ENCODE measurements at places on chromosomes 4 and X.
A peak's percentile ranks its signal among the peaks of the same experiment; 100 is the strongest.

- DNase-seq = peak; percentile 50
Measured at GRCh38 chrX:124098089-124098488, 136.6 kb downstream of the STAG2 start.

DNA sequence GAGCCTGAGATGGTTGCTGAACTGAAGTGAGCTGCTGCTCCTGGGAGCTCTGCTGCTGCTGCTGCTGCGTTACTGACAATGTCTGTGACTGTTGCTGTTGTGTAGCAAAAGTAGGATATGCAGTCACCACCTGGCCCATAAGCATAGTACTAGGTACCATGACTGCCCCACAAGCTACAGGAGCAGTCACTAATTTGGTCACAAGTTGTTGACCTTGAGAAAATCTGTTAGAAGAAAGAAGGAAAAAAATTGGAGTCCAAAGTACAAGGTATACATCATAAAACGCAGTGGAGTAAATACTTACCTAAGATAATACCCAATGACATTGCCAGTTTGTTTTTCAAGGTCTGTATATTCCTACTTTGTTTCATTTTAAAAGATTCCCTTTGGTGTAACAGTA is 42.6 kb downstream of the TMEM165 start:
- no peak for DNase-seq

- no peak for DNase-seq
Measured at GRCh38 chrX:20037186-20037585, 46.3 kb upstream of the BCLAF3 start.

GRCh38 chr4:15368856-15369255 is 59.0 kb upstream of the C1QTNF7 start:
- DNase-seq = no peak

DNA sequence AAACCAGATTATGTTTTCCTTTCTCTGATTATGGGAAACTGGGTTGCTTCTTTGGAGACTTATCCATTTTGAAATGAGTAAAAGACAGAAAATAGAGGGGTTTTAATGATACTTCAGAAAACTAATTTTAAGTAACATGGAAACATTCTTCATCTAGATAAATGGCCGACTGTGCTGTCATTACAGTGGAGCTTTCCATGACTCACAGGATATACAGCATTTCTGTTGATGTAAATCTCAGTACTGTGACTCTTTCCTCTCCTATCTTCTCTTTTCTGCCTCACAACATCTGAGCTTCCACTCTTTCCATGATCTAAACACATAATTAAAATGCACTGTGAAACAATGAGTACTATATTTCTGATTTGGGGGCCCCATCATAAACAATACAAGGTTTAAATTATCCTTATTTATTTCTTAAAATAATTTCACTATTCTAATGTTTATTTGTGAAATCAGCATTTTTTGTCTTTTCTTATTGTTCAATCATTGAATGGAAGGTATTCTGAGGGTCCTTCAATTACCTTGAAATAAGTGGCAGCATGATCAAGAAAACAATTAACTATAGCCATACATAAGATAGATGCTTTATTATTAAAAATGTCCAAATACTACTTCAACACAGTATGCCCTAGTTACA is 19.3 kb downstream of the SEC24D start:
- DNase-seq = no peak

GRCh38 chrX:55057675-55058249 is 17.1 kb upstream of the PAGE2B start:
- peak; percentile 45 for DNase-seq

DNA sequence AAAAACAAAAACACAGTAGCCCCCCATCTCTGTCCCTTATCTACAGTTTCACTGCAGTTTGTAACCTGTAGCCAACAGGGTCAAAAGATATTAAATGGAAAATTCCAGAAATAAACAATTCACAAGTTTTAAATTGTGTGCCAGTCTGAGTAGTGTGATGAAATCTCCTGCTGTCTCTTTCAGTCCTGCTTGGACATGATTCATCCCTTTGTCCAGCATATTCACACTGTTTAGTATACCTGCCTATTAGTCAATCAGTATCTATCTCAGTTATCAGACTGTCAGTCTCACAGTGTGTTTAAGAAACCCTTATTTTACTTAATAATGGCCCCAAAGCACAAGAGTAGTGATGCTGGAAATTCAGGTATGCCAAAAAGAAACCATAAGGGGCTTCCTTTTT is 21.9 kb downstream of the CNOT6L start:
- peak; percentile 72 for DNase-seq

- DNase-seq = no peak
Measured at GRCh38 chrX:20204351-20204750, 62.4 kb downstream of the RPS6KA3 start.

DNA sequence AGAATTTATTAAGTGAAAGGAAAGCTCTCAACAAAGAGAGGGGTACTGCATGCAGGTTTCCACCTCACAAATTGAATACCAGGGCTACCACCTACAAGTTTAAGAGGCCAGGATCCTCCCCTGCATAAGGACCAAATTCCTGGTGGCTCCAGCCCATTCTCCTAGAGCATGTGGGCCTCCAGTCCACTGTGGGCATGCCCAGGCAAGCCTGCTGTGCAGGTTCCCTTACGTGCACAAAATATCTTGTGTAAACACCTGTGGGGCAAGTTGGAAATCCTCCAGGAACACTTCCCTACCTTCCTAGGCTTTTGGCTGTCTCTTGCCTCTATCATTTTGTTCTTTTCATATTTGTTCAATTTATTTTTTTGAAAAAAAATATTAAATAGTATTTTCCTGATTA is 724.3 kb downstream of the ARAP2 start:
- DNase-seq = peak; percentile 1

DNA sequence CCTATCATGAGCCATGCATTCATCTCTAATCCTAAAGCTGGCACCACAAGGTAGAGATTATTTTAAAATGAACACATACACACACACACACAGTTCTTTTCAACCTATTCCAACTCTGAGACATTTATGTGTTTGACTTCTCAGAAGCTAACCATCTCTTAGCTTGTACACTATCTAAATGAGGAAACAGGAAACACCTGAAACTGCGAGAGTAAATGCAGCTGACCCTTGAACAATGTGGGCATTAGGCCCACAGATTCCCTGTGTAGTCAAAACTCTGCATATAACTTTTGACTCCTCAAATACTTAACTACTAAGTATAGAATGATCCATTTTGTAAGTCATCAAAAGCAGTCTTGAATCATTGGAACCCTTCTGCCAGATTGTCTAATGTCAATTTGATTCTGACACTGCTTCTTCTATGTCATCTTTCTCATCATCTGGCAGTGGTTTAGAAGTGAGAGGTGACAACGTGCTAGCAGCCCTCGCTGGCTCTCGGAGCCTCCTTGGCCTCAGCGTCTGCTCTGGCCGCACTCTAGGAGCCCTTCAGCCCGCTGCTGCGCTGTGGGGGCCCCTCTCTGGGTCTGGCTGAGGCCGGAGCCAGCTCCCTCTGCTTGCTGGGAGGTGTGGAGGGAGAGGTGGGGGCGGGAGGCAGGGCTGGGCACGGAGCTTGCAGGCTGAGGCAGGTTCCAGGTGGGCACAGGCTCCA is 21.4 kb upstream of the IL15 start:
- no peak for DNase-seq

DNA sequence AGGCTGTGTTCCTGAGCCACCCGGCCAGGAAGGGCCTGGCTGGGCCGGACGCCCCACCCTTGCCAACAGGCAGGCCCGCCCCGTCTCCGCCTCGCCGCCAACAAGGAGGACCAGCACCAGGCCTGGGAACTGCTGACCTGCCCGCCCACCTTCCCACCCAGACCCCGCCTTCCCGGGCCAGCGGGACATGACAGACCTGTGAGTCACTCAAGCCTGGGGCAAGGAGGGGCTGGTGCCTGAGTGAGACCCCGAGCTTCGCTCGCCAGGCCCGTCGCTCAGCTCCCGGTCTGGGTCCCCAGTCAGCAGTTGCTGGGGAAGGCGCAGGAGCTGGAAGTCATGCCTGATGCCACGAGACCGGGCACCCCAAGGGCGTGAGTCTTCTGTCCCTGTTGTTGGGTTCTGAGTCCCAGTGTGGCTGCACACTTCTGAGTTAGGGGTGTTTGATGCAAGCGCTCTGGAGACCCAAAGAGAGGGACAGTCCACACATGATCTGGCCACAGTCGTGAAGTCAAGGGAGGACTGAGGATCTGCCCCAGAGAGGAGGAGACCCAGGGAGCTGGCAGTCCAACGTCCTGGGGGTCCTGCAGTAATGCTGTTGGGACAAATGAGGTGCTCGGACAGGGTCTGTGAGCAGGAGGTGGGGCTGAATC is at the start of gene DNASE1L1:
Gene DNASE1L1 (minus strand): TSS at position 33 of the 650 bp plus-strand sequence. CDS start 3,686 bp downstream, outside the sequence.
- DNase-seq = peak; percentile 75

- DNase-seq = no peak
Measured at GRCh38 chr4:118898684-118899138, 10.1 kb downstream of the SYNPO2 start.

GRCh38 chr4:6566391-6567190 is 8.4 kb upstream of the MAN2B2 start:
- no peak for DNase-seq

DNA sequence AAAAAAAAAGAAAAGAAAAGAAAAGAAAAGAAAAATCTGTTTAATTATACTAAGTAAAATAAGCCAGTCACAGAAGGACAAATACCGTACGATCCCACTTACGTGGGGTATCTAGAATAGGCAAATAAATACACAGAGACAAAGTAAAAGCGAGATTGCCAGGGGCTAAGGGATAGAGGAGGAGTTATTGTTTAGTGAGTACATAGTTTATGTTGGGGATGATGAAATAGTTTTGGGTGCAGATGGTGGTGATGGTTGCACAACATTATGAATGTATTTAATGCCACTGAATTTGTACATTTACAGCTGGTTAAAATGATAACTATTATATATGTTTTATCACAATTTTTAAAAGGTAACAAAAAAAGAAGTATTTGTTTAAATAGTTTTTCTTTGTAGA is 7.1 kb downstream of the CA5B start:
- no peak for DNase-seq

DNA sequence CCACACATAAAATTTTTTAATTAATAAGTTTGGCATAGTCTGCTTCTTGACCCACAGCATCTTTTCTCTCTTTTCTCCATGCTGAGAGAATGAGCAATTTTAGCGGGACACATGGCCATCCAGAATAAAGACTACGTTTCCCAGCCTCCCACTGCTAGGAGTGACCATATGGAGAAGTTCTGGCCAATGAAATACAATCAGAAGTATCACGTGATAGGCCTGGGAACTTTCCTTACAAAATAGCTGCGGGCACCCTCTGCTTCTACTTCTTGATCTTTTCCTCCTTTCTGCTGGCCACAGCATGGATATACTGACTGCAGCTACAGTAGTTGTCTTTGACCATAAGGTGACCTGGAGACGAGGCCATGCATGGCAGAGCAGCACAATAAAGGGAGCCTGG is 348.0 kb downstream of the BCOR start:
- DNase-seq = no peak

DNA sequence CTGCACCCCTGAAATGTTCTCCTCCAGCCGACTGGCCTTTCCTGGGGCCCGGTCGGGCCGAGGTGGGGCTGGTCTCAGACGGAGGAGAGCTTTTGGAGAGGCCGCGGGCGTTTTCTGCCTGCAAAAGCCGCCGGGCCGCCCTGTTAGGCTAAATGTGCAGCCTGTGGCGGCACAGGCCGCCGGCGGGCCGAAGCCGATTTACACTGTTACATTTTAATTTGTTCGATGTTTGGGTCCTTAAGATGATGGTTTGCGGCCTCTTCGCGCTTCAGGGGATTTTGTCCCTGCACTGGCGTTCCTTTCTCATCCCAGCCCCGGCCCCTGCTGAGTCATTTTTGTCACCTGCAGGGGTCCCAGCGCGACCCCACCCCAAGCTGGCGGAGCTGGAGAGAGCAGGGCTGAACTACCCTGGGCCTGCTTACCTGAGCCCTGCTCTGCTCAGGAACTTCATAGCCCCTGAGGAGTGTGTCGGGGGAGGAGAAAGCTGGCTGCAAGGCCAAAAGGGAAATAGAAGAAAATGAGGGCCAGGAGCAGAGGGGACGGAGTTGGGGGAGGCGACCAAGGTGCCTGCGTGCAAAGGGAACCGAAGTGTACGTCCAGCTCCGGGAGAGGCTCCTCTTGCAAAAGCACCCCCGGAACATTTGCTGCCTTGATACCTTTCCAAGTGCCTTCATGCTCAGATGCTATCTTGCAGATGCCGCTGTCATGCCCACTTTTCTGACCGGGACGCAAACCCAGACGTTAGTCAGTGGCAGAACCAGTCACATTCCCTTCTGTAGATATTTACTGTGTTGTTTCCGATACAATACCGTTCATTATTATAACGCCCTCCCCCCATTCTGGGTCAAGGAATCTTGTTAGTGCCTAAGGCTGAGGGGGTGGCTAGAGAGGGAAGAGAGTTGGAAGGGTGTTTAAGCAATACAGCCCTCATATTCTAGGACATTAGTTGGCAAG is 977 bp upstream of the RBBP7 start:
- peak; percentile 6 for DNase-seq

- no peak for DNase-seq
Measured at GRCh38 chr4:69517674-69518073, 22.0 kb upstream of the UGT2B4 start.

GRCh38 chr4:3483471-3483921 is 20.4 kb downstream of the DOK7 start:
- DNase-seq = peak; percentile 73

DNA sequence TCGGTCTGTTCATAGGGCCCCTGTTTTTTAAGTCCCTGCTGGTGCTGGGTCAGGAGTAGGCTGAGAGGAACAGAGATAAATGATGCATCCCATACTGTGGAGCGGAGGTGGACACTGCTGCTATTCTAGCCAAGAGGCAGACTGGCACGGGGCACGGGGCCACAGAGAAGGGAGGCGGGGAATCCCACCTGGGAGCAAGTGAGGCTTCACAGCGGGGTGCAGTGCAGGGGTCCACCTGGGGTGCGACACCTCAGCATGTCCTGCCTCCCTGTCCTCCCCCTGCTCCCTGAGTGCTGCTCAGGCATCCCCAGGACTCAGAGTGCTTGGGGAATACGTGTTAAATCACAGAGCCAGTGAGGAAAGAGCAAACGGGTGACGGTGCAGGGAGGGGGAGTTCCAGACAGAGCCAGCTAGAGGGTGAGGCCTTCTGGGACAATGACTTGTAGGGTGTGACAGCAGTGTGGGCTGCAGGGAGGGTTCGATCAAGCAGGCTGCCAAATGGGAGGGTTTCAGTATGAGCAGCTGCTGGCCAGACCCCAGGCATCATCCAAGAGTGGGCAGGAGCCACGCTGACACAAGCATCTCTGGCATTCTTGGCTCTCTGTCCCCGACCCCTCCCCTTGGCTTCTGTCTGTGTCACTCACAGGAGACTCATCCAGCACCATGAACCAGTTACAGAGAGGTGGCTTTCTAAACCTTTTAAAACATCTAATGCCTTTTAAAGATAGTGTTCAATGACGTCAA is 13.7 kb upstream of the HTRA3 start:
- DNase-seq = peak; percentile 14

DNA sequence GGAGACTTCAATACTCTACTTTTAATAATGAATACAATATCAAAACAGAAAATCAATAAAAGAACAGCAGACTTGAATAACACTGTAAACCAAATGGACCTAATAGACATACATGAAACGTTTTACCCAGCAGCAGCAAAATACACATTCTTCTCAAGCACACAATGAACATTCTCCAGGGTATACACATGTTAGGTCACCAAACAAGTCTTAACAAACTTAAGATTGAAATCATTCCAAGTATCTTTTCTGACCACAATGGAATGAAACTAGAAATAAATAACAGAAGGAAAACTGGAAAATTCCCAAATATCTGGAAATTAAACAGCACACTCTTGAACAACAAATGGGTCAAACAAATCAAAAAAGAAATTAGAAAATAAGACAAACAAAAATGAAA is 145.0 kb upstream of the CT83 start:
- DNase-seq = no peak
